Daoy (cell line): ENCODE measurements at places on chromosomes 2 and 18. TPM values are rescaled to one million over a fixed set of nuclear protein-coding genes. Genes with fewer than 3 reads are reported as not detected.

SULT6B1 gene
- not detected in 2 replicates for total RNA-seq

- no peak for DNase-seq
These were observed 80.9 kb downstream of the SLC25A12 start for GRCh38 chr2:171813126-171813525.

HTRA2 gene
- 41.2 and 44.8 TPM in 2 replicates for total RNA-seq

DNA sequence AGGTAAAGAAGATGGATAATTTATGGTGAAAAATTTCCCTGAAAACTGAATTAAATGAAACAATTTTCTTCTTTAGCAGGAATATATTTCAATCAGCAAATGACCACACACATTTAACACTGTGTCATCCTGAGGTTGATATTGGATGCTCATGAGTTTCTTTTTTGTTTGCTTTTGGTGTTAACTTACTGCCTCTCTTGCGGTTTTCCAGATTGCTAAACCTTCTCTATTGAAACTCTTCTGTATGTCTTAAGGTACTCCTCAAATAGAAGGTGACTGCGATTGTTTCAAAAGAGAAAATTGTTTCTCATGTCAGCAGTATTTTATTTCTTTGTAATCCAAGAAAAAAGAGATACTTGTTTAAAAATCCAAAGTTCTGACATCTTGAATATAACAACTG lies 99.1 kb downstream of the LRRTM1 start:
- DNase-seq, result no peak
